IPS DF 19.7 (cell line): ENCODE measurements at places on chromosomes 7 and 10.

GRCh38 chr7:96689414-96689813, 20.2 kb downstream of the SEM1 start:
- DNase-seq, result no peak

DNA sequence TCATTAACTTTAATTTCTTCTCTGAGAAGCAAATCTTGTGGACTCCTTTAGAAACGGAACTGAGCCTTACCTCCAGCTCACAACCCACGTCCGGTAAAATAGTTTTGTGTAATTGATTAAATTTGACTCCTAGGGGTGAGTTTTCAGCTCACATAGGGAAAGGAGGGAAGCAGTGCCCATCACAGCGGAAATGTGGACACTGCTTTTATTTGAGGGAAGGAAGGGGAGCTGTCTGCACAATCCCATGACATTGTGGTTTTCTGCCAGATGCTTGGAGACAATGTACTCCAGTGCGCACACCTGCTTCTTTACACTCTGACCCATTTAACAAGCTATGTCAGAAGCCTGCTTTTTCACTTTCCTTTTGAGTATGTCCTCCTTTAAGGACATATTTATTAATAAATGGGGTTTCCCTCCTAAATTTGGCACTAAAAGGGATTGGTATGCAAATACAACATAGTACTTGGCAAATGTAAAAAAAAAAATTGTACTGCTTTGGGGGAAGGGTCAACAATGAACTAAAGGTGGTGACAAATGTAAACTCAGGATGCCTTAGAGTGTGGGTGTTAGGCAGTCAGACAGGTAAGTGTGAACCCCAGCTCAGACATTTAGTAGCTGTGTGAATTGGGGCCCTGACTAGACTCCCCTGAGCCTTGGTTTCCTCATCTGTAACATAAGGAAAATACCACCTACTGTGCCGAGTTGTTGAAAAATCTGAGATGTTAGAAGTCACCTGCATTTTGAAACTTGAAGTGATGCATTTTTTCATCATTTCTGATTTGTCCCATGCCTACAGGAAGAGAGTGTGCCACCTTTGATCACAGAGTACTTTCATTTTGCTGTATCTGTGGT, 90.2 kb upstream of the KLF6 start:
- no peak for DNase-seq

DNA sequence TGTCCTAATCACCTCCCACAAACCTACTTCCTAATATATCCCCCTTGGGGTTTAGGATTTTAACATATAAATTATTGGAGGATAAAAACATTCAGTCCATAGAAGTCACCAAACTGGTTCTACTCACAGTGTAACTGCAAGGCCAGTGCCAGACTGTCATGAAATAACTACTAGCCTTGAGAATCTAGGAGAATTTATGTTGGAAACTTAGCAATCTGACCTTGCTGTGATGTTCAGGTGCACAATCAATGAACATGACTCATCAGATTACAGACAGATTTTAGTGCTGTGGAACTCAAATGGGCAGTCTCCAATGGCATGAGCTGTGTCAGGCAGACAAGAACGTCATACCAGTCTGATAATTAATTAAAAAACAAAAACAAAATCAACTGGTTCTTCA, 571.4 kb upstream of the IGFBP3 start:
- no peak for DNase-seq

DNA sequence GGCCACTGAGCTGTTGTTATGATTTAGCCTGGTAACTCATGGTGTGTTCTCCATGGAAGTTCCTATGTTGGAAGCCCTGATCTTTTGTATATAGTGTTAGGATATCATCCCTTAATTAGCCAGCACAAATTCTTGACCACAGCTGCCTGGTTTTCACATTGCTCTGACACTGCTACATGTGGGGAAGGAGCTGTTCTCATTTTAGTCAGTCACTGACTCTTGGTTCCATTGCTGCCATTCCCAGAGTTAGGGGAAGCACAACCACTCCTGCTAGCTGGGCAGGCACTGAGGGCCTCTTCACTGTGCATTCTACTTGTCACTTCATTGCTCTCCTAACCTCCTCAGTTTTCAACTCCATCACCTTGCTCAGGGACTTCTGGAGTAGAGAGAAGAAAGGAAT, 98.4 kb upstream of the GJD4 start:
- DNase-seq, result no peak

DNA sequence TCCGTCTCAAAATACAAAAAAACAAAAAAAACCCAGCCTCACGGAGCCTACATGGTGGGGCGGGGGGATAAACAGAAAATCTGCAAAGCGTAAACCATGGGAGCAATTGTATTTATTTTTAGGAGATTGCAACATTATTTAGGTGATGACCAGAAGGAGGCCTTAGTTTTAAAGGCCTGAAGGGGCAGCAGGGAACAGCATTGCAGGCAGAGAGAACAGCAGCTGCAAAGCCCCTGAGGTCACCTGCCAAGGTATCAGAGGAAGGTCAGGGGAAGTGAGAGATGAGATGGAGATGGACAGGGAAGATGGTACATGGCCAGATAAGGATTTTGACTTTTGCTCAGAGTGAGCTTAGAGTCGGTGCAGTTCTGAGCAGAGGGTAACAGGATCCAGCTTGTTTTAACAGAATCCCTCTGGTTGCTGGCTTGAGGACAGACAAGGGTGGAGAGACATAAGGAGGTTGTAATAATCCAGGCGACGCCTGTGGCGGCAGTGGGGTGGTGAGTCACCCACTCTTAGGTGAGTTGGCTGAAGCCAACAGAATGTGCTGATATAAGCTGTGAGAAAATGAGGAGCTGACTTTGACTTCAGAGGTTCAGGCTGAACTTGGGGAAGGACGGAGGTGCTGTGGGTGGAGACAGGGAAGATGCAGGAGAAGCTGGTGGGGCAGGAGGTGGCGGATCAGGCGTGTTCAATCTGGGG, 82.3 kb upstream of the GTF2I start:
- DNase-seq, result no peak

GRCh38 chr10:48502791-48503190, 102.1 kb downstream of the ARHGAP22 start:
- no peak for DNase-seq

DNA sequence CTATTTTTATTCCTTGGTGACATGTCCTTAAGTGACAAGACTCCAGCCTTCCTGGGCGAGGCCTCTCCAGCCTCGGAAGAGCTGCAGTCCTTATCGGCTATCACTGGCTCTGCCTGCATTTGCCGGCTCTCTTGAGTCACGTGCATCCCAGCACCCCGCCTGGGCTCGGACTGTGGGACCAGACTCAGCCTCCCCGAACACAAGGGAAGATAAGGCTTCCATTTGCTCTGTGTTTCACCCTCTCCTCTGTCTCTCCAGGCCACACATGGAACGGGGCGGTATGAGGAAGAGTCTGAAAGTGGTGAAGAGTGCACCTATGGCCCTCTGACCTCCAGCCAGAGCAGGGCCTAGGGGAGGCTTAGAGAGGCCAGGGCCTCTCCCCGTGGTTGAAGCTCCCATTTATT, 4.7 kb downstream of the GDF2 start:
- DNase-seq, result no peak
